Choroid plexus epithelial cell (primary cell): ENCODE measurements at places on chromosomes 2 and 18.

DNA sequence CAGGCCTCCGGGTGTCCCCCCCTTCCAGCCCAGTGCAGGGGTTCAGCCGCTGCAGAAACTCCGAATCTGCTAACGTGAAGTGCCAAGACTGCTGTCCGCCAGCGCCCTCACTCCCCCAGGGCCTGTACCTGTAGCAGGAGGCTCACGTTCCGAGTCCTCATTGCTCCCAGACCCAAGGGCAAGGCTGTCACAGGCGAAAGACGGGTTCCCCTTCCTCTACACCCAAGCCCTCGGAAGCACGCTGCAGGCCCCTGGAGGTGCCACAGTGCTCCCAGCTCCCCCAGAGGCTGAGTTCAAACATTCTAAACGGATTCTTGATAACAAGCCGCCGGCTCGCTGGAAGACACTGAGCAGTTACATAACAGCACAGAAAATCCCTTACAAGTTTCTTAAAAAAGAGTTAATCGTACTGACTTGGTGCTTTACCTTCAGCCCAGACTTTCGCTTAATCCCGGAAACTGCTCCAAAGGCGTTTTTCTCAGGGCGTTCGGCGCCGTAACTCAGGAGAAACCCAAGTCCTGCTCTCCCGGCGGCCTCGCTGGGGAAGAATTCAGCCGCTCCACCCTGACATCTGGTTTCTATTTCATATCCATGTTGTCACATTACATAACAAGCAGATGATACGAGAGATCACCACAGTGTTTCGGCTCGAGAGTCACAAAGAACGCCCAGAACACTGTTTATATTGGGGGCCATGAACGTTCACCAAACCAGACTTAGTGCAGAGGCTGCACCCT, 92.0 kb downstream of the HDAC4 start:
- DNase-seq = peak; percentile 78

DNA sequence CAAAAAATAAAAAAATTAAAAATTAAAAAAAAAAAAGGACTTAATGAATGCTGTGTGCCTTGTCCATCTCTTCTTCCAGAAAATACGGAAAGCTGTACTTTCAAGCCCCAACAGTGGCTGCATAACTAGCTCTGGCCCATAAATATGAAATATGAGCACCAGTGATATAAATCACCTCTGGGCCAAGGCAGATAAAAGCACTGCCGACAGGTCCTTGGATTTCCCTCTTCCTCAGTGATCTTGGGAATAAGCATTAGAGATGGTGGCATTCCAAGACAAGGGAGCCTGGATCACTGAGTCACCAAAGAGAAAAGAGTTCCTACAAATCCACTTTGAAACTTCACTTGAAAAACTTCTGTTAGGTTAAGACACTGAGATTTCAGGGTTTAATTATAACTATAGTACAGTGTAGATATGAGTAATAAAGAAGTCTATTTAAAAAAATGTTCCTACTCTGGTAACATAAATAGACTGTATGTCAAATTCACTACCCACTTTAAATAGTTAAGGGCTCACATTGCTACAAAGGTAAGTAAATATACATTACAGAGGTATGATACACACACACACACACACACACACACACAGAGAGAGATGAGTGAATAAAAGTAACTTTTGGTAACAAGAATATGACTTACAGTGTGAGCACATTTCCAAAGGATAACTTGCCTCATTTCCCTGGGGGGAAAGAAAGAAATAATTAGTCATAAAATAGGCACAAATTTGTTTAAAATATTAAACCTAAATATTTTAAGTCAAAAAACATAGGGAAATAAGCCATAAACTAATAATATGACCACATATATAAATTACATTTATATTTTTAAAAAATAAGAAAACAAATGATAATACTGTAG, 35.6 kb downstream of the PPP3R1 start:
- no peak for DNase-seq

DNA sequence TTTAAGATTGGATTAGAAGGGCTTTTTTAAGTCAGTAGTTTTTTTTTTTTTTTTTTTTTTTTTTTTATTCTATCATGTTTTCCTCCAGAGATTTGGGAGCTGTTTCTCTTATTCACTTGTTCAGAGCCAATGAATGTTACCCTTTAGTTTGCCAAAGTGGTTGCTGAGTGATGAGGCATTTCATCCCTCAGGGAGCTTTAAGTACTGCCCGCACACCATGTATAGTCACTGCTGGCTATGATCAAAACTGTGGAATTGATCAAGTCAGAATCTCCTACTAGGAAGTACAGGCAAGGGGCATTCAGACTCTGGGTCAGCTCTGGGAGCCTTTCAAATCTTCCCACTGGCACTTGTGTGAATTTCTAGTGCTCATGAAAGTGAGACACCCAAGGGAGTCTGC, 201.6 kb downstream of the IKZF2 start:
- no peak for DNase-seq

DNA sequence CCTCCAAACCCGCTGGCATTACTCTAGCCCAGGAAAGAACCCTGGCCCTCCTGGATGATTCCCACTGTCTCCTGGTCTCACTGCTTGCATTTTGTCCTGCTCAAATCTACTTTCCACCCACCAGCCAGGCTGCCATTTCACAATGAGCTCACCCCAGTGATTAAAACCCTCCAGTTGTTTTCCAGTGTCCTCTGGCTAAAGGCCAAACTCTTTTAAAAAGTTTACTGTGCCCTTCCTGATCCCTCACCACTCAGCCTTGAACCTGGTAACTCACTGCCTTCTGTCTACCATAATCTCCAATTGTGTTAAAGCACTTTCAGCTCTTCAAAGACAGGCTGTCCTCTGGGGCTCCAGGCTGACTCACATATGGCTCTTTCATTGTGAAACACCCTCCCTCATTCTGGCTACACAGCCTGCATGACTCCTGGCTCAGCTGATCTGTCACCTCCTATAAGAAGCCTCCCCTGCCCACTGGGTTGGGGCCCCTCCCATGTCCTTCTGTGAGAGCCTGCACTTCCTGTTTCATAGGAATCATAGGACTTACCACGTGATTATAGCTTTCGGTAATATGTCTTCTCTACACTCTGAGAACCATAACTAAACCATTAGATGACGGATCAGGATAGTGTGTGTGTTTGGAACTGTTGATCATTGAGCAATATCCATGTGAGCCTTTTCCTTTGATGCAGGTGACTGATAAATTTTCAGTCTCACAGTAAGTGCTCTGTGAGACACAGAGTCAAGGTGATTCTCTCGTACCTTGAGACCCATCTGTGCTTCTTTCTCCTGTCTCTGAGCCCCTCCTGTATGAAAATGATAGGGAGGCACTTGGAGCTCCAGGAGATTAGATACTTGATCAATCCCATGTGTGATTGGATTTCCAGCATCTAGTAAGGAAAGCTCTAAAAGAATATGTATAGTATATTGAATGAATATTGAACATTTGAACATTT, 590.8 kb upstream of the ID2 start:
- peak; percentile 98 for DNase-seq

GRCh38 chr18:75809926-75810255, 382.4 kb upstream of the SMIM21 start:
- DNase-seq = no peak

DNA sequence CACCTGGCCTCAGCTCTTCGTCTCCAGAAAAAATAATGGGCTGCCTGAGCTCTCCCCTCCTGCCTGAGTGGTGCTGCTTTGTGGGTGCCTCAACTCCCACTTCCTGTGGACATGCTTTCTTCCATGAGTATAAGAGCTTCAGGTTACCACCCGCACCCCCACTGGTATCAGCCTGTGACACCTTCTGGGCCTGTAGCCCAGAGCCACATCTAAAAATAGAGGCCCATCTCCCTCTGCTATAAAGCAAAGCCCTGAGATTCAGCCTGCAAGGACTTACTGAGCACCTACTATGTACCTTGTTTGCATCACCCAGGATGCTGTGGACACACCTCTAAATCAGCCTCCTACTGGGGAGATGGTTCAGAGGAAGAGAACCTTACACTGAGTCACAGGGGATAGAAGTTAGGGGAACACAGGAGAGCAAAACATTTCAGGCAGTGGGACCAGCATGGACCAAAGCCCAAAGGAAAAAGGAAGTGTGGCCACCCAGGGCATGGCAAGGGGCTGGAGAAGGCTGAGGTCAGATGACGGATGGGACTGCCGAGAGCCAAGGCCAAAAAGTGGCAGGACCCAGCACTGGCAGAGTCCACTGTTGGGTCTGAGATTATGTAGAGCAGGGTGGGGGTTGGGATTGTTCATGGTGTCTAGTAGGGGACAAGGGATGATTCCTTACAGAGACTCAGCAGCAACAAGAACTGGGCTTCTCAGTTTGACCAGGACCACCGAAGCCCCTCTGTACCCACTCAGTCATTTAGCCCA, 123.7 kb upstream of the PPP1CB start:
- DNase-seq = peak; percentile 81
